Daoy (cell line): ENCODE measurements at places on chromosomes 12 and 14. TPM values are rescaled to one million over a fixed set of nuclear protein-coding genes. Genes with fewer than 3 reads are reported as not detected.

Gene USP44
- total RNA-seq, result 0.74 and 0.95 TPM in 2 replicates

Gene DPPA3
- not detected in 2 replicates for total RNA-seq

DNA sequence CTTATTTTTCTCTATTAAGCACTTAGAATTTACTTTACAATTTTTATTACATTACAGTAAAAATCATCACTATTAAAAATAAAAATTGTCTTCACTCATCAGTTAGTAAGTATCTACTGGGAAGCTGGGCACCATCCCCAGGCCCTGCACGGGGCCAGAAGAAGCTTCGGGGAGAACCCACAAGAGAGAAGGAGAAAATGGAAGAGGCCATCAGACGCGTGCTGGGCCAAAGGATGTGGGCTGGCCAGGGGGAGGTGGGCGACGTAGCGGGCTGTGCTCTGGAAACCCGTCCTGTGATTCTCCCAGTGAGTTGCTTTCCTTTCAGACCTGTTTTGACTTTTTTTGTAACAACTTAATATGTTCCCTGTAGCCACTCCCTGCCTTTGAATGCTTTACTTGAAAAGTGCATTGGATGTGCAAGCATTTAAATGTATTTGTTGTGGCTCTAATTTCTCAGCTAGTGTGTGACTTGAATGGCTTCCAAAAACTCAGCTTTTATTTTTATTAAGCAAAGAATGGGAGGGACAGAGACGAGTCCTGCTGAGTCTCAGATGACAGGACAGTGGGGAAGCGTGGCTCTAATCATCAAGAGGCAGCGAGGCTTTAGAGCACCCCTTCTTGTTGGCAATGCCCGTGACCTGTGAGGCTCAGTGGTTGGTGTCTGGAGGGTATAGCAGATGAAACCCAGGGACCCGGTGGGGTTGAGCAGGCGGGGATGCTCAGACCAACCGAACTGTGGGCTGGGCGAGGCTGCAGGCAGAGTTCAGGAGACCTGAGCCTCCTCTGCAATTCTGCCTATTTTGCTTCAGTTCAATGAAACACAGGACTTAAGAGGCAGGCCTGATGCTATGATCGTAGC lies 38.8 kb downstream of the SYNE3 start:
- no peak for DNase-seq

DNA sequence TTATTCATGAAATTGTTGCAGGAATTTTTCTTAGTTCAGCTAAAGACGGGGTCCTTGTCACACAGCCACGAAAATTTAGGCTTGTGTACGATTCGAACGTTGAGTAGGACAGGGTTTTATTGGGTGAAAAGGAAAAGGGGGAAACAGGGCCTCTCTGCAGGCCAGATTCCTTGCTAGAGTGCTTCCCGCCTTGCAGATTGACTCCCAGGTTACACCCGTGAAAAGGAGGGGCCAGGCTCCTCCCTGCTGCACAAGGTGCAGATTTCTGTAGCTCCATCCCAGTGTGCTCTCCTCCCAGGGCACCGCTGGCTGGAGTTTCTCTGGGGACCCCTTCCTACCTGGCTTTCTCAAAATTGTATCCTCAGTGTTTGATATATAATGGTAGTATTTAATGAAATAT lies 221.5 kb downstream of the ERC1 start:
- DNase-seq, result no peak

- peak; percentile 73 for DNase-seq
Measured at GRCh38 chr14:23831596-23831995, 122.0 kb upstream of the DHRS4 start.

DNA sequence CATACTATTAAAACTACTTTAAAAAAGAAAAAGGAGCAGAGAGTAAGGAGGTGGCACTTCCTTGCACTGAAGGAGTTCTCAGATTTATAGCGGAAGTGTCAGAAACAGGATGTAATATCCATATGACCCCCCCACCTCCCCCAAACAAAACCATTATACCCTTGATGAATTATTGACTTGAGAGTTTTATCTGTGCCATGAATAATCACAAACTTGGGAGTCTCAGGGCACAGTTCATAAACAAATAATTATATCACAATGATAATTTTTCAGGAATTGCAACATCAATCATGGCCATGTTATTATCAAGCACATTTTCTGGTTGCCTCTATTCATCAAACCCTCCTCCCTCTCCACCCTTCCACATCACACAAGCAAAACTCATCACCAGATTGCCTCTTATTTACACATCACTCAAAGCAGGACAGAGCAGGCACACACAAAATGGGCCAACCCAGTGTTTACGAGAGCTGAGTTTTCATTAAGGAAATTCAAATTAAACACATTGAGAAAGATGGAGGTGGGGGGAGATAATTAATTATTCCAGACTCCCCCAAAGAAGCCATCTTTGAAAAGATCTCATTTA lies 141.4 kb downstream of the EGLN3 start:
- DNase-seq, result no peak

- DNase-seq, result peak; percentile 19
Measured at GRCh38 chr14:95389471-95390011, 69.8 kb upstream of the CLMN start.

DNA sequence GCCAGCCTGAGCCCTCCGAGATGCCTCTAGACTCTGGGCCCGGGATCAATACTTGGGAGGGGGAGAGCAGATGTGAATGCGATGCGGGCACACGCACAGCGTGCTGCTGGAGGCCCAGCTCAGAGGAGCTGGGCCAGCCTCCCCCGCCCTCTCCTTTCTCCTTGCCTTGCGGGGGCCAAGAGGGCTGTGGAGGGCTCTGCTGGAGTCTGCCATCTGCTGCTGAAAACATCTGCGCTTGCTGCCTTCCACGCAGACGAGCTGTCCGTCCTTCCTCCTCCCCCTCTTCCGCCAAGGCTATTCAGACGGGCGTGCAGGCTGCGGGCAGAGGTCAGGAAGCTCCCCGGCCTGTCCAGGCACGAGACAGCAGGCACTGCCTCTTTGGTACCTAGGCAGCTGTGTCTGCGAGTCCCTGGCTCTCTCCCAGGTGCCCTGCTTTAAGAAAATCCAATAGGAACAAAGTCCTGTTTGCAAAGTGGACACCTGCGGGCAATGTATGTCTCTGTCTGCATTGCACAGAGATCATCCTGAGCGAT lies 75.2 kb downstream of the SPRING1 start:
- DNase-seq, result no peak

- peak; percentile 9 for DNase-seq
Measured at GRCh38 chr14:39469094-39469710, 37.0 kb upstream of the FBXO33 start.

DNA sequence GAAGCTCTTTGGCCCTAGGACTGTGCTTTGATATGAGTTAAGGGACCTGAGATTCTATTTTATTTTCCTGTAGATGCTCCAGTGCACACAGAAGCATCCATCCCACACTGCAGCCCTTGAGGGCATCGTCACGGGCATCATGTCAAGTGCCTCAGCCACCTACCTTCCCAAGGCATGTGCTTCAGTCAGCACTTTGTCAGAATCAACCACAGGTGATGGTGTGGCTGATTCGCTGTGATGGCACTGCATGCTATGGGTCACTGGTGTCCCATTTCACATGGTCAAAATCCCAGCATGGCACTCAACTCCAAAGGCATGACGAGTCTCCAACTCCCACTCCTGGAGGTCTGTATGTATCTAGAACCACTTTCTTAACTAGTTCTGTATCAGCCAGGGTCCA lies 100.8 kb downstream of the AACS start:
- no peak for DNase-seq

Gene TTC7B
- total RNA-seq, result 21.3 and 33.2 TPM in 2 replicates

GRCh38 chr12:69341328-69341727 lies 6.9 kb upstream of the LYZ start:
- DNase-seq, result peak; percentile 51

DNA sequence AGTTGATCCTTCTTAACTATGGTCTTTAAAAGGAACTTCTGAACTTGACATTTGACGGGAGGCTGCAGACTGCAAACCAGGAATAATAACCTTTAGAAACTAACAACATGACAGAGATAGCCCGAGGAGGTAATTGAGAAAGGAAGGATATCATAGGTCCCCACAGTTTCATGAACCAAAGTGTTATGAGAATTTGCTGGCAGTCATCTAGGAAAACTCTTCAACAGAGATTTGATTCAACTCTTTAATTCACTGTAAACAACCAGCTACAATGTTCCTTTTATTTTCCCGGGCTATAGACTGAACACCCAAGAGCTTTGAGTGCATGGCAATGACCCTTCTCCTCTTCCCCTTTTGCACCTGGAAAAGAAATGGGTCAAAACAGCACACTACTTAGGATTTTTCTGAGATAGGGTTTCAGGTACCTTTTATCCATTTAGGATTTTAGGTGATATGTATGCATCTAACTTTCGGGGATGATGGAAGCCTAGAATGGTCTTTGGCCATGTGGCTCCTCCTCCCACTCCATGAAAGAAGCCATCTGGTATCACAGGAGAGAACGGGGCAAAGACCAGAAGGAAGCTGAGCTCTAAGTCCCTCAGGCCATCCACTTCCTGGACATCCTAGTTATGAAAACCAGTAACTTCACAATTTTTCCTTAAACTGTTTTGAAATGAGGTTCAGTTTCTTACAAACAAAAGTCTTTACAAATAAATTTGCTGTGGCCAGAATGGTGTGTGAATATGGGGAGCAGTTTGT lies 23.0 kb downstream of the GLT8D2 start:
- DNase-seq, result no peak

Gene IFNG-AS1
- total RNA-seq, result not detected in 2 replicates

GRCh38 chr12:61566183-61566582 lies 694.0 kb upstream of the USP15 start:
- DNase-seq, result no peak

DNA sequence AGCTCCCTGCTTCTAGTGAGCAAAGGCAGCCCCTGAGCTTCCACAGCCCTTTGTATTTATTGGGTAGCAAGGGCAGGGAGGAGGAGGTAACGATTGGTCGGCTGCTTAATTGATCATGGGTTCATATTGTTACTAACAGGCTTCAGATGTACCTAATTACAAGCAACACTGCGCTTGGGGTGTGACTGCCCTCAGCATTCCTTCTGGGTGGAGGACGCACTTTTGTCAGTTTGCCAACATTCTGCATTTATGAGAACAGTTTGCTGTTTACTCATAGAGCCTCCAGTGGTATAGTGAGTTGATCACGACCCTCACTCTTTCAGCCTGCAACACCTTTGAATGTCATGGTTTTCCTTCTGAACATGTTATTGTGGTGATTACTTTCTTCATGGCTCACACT lies 9.6 kb downstream of the TSHR start:
- DNase-seq, result no peak

Gene SERPINA1
- 26.1 and 30.8 TPM in 2 replicates for total RNA-seq

DNA sequence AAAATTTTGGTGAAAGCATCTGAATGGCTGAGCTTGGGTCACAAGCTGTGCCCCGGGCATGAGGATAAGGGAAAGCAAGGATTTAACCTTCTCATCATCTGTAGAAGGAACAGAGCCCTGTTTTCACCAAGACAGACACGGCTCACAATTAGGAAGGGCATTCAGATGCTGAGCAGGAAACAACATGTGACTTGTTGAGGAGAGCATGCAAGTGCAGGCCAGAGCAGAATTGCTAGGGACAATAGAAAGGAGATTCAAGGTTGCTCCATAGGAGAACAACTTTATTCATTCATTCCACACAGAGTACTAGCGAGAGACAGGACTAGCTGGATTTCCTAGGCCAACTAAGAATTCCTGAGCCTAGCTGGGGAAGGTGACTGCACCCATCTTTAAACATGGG lies 14.6 kb upstream of the RILPL1 start:
- no peak for DNase-seq

- peak; percentile 68 for DNase-seq
Measured at GRCh38 chr14:29926701-29927375, 809 bp downstream of the PRKD1 start.

DNA sequence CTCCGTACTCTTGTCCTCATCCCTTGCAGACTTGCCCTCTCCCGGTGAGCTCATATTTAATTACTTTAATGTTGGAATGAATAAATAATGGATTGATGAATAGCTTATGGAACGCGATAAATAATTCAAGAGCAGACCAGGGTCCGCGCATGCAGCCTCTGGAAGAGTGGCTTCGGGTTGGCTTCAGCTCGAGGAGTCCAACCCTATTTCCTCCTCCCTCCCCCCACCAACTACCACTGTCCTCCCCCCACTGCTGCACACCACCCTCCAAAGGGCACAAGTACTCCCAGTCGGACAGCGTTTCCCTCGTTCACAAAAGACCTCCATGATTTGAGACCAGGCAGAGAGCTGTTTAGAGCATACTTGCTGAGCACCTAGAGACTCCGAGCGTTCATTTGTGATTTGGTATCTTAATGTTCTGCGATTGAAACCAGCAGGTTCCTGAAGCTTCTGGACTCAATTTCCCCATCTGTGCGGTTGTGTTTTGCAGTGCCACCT lies 647 bp upstream of the SIX1 start:
- peak; percentile 56 for DNase-seq

Gene DPY19L2
- total RNA-seq, result 4.3 and 4.5 TPM in 2 replicates

DNA sequence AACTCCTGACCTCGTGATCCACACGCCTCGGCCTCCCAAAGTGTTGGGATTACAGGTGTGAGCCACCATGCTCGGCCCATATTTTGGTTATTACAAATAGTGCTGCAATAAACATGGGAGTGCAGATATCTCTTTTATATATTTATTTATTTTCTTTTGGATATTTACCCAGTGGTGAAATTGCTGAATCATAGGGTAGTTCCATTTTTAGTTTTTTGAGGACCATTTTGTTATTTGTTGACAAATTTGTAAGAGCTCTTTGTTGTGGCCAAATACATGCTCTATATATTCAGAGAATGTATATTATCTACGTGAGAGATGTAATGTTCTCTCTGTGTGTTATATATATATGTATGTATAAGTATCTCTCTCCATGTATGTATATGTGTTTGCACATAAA lies 15.9 kb downstream of the AMN1 start:
- no peak for DNase-seq

DNA sequence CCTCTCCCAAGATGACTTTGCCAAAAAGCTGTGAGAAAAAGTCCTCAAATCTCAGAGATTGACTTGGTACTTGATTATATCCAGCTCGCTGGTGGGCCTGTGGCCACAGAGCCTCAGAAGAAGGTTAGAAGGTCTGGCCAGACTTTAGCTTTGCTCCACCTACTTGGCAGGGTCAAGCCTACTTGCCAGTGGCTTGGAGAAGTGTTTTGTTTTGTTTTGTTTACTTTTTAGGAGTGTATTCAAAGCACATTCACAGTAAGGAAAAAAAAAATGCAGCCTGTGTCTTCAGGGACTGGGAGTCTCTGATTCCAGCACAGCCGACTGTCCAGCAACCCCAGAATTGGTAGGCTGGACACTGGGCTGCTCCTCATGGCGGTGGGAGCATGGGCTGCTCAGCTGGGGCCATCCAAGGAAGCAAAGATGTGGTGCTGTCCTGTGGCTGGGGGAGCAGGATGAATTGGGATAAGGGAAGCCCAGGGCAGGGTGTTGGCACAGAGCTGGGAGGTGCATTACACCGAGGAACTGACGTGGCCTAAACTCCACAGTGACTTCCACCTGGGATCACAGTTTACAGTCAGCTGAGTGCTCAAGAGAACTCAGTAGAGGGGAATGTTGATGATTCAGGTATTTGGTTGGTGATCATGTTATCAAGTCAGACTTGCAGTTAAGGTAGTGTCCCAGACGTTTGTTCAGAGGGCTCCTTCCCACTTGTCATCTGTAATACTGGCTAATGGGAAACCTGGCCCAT lies 73.5 kb downstream of the PPP2R5C start:
- no peak for DNase-seq

- peak; percentile 54 for DNase-seq
Measured at GRCh38 chr12:127355061-127355841, 911.7 kb upstream of the TMEM132C start.

Gene FOXM1
- 33.4 and 38.8 TPM in 2 replicates for total RNA-seq

Gene GALNT6
- total RNA-seq, result 4.3 and 14.0 TPM in 2 replicates

Gene DHRS4L2
- total RNA-seq, result 10.7 and 18.7 TPM in 2 replicates

Gene SLC25A21
- 37.0 and 105 TPM in 2 replicates for total RNA-seq

GRCh38 chr12:118650586-118650960 lies 274.2 kb downstream of the SUDS3 start:
- no peak for DNase-seq

Gene WNT5B
- total RNA-seq, result 58.7 and 72.9 TPM in 2 replicates

Gene FAM181A
- total RNA-seq, result not detected in 2 replicates
